Cerebellum (tissue), 4 donors: ENCODE measurements at places on chromosomes 6 and 20.

DNA sequence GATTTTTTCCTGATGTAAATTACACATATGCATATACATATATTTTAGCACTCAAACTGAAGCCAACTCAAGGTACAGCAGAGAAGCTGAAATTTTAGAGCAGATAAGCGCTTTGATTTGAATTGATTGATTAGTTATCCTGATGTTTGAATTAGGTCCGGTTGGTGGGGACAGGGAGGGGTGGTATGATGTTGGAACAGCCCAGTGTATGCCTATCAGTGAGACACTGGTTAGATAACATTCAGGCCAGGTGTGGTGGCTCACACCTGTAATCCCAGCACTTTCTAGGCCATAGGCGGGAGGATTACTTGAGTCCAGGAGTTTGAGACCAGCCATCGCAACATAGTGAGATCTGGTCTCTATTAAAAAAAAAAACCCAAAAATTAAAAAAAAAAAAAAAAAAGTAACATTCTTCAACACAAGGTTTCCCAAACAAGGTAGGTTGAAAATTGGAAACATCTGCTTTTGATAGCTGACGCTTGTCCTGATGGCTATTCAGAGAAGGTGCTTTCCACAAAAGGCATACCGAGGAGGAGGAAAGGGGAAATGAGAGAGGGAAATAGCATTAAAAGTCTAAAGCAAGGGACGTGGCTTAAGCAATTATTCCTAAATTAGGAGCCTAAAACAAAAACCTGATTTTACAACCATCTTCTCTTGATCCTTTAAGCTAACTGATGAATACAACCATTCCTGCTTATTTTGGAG is 288.4 kb upstream of the JARID2 start:
- no peak for DNase-seq

DNA sequence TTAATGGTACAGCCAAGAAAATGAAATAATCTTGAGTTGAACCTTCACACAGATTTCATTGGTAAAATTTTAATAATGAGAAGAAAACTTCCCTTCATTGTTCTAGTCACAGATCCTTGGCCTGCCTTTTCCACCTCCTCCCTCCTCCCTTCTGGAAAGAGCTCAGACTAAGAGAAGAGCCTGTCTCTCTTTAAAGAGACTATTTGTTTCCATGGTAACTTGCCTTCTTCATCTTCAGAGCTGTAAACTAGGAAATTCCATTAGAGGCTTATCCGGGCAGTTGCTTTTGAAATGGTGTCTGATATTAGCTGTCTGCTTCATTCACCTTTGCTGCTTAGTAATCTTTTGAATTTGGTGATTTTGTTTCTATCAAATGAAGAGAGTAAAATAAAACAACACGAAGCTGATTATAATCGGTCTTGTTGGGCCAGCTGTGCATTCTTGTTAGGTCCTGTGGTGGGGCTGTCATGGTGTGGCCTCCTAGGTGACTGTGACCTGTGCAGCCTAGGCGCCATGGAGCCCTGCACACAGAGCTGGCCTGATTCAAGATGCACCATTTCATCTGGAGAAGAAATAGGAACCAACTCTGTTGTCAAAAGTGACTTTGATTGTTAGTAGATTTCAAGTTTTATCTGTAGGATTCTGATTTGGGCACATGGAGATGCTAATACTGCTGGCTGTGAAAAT is 96.7 kb downstream of the MAP3K7 start:
- no peak for DNase-seq

- no peak for DNase-seq
These were observed 184.7 kb downstream of the CDH4 start for GRCh38 chr20:61436667-61437279.

DNA sequence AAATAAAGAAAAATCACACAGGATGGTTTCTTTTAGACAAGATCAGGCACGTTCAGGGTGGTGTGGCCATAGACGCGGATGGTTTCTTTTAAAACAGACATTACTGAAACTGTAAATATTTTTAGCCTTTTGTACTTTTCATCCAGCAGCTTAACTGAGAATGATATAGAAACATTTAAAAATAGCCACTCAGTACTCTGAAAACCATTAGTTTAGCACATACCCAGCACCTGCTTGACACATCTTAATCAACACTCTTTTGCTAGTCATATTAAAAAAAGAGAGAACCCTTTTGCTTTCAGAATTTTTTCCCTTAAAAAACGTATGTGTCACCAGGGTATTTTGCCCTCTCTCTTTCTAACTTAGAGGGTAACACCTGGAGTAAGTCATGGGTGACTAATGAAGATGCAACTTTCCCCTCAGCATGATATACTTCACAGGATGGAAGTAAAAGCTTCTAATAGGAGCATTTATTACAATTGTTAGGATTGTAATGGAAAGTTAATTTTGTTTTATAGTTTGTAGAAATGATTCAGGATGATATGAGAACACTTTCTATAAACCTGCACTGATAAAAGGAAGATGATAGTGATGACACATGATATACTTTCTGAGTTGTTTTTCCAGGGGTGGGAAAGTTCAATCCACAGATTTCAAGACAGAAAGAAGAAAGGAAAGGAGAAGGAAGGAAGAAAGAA is 45.2 kb downstream of the BACH2 start:
- no peak for DNase-seq

DNA sequence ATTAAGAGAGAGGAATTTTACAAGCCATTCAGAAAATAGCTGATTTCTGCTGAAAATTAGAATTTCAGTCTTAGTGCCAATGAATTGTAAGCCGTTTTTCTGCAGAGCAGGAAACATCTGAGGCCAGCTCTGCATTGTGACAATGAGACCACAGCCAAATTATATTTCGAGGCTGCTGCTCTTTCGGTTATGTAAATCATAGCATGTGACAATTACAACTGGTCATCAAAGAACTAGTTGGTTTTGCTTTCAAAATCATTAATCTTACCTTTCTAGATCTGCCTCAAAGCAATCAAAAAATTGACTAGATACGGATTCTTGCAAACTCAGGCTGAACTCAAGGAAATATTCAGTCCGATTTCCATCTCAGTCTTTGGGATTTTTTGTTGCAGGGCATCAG is 33.4 kb upstream of the INSM1 start:
- no peak for DNase-seq

GRCh38 chr6:2448826-2449571 is 203.6 kb upstream of the GMDS start:
- DNase-seq: peak; percentile 7

- no peak for DNase-seq
These were observed 34.0 kb downstream of the GNAS start for GRCh38 chr20:58886546-58886945.

DNA sequence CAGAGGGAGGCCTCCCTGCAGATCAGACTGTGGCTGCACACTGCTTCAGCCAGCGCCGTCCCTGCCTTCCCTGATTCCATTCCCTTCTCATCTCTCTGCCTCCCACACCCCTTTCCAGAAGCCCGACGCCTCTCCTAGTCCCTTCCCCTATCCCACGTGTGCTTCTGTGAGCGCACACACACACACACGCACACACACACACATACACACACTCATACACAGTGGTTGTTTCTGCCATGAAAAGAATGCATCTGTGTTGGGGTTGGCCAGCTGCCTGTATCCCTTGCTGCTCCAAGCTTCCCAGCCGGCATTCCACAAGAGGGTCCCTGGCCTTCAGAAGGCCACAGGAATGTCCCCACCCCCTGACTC is 51.7 kb downstream of the MOCS1 start:
- no peak for DNase-seq

GRCh38 chr20:63441136-63442099 is 31.0 kb downstream of the KCNQ2 start:
- DNase-seq: no peak

- DNase-seq: no peak
These were observed 502.0 kb downstream of the BMP2 start for GRCh38 chr20:7269452-7269851.

DNA sequence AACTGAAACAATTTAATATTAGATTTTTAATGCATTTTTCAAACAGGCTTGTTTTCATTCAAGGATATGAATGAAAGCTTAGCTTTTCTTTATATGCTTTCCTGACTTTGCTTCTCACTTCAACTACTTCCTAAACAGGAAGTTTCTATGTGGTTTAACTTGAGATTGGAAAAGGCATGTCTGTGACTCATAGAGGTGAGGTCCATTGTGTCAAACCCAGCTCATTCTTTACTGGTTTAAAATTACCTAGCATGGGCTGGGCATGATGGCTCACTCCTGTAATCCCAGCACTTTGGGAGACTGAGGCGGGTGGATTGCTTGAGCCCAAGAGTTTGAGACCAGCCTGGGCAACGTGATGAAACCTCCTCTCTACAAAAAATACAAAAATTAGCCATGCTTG is 34.4 kb downstream of the EFHC1 start:
- no peak for DNase-seq

- no peak for DNase-seq
These were observed 560.0 kb downstream of the C6orf118 start for GRCh38 chr6:164749221-164750064.

DNA sequence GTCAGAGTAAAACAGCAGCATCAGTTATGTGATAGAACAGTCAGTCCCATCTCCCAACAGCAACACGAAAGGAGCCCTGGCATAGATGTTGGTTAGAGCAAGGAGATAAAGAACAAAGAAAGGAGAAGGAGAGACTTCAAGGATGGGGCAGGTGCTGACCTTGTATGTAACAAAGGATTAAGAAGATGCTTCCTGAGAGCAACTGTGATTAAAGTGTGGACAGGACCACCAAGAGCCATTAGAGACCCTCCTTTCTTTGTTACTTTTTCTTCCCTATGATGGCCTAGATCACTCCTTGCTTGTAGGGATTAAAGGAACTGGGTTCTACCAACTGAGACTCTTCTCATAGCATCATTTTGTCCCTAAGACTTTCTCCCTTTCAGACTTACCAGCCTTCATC is 75.2 kb upstream of the GPR6 start:
- DNase-seq: no peak

DNA sequence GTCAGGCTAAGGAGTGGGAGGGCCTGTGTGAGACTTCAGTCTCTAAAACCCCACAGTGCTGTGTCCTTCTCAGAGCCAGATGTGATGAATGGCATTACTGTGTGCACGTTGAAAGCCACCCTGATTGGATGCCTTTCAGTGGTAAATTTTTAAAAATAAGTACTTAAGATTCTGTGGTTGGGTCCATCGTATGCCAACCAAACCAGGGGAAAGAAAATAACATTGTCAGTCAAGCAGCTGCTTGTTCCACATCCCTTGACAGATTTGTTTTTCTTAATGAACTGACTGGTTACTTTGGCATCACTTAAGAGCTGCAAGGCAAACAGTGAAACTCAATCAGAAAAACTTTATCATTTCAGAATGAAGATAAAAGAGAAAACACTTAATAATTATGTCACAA is 334.0 kb upstream of the NT5E start:
- DNase-seq: no peak

DNA sequence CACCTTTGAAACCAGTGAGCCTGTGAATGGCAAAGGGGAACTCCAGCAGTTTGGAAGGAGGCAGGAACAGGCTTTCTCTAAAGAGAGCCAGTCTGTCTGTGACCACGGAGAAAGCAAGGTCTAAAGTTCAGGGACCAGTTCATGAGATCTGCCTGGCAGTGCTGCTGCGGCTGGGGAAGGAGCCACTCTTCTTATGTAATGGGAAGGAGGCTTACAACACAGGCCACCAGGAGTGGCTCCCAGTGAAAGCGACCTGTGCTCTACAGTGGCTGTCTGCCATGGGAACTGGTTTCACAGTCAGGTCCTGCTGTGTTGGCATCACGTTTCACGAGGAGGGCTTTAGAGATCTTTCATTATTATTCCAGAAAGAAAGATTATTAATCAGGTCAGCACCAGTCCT is 291.9 kb upstream of the PRDM1 start:
- peak; percentile 58 for DNase-seq

- no peak for DNase-seq
These were observed 37.3 kb upstream of the MAP7 start for GRCh38 chr6:136587527-136587926.

GRCh38 chr6:40692337-40692736 is 105.2 kb upstream of the LRFN2 start:
- no peak for DNase-seq

DNA sequence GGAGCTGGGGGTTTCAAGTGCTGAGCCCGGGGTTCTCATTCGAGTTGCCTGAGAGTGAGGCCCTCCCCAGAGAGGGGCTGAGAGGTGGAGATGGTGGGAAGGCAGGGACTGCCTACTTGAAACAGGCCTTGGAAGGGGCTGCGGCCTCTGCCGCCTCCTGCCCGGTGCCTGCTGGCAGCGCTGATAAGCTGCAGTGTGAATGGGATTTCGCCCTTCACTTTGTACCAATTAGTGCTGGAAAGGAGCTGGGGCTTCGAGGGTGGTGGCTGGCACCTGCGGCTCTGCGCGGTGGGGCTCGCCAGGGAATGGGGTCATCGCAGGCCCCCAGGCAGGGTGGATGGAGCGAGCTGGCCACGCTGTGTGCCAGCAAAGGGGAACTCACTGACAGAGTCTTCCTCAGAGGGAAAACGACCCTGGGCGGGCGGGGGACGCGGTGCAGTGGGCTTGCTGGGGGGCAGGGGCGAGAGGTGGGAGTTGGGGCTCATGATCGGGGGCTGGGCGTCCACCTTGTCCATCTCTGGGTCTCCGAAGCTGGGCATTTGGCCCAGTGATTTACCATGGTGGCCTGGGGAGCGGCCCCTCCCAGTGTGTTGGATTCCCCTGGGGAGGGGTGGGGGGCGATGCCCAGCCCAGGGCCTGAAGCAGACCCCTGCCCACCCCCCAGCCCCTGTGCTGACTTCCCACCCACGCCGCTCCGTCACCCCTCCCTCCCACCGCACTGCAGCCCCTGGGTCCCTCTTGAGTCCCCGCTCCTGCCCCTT is 22.9 kb downstream of the COL20A1 start:
- DNase-seq: no peak

- DNase-seq: no peak
These were observed 678.6 kb upstream of the ID4 start for GRCh38 chr6:19158586-19158985.

DNA sequence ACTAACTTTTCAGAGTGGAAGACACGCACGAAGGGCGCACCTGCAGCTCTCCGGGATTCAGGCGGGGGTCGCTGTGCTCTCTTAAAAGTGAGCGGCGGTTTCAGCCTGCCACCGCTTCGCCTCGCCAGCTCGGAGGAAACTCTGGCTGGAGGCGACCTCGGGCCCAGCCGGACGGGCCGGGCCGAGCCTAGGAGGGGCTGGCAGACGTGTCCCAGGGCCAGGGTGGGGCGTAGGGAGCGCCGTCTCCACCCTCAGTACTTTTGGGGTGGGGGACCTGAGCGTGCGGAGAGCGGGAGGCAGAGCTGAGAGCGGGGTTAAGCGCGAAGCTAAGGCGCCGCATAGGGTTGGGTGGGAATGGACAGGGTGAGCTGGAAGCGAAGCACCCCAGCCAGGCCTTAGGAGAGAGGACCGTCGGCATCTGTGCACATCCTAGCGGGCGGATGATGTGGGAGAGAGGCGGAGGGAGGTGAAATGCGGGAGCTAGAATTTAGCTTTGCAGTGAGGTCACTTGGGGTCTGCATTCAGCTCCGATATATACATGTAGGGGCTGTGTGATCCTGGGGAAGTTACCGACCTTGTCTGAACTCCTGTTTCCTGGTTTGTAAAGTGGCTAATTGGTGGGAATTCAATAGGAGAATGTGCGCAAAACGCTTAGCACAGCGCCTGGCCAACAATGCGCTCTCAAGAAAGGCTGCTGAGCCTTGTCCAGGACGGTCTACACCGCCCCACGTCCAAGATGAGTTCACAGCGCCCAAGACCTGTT is 6.5 kb upstream of the TFAP2A start:
- DNase-seq: no peak
